ENCODE measurements at places on chromosomes 4 and X.

DNA sequence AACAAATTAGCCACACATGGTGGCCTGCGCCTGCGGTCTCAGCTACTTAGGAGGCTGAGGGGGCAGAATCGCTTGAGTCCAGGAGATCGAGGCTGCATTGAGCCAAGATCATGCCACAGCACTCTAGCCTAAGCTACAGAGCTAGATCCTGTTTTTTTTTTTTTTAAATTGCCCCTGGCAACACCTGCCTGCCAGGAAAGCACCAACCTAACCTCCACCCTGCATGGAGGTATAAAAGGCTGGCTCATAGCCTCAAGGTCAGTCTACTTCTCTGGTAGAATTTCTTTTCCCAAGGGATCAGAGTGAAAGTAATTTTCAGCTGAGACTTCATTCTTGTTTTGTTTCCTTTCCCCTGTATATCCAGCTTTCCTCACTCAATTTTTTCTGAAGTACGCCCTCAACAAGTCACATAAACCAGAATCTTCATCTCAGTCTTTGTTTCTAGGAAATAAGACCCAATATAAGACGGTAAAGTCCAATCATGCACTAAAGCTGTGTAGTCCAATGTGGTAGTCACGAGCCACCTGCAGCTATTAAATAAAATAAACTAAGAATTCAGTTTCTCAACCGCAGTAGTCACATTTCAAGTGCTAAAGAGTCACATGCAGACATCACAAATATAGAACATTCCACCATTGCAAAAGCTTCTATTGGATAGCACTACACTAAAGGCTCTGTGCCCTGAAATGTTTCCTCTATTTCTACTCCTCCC lies 113.3 kb downstream of the HPGD start:
- no peak for DNase-seq
- no peak overlapping the region for H3K27ac ChIP-seq
- H3K4me3 ChIP-seq: no peak overlapping the region

DNA sequence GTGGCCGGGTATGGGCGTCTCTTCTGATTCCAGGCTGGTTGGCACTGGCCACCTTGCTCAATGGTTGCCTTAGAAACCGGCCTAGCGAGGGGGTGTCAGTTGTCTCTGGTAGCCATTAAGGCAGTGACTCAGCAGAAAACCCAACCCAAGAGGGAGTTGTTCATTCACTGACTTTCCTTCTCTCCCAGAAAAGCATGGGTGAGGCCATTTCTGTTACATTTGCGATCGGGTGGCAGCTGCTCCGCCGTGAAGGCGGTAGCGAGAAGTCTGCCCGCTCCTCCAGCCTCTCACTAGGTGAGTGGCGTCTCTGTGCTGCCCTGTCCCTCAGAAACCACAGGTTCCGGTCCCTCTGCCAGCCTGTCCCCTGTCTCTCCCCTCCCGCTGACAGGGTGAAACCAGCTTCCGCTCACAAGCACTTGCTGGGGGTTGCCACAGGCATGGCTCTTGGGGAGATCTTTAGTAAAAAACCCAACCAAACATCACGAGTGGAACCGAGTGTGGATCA lies 17.4 kb downstream of the IRAK1 start:
- peak overlapping the region; percentile 69 for H3K27ac ChIP-seq
- H3K4me3 ChIP-seq: no peak overlapping the region
- H3K36me3 ChIP-seq: no peaks in the 10 kb centered on the region

DNA sequence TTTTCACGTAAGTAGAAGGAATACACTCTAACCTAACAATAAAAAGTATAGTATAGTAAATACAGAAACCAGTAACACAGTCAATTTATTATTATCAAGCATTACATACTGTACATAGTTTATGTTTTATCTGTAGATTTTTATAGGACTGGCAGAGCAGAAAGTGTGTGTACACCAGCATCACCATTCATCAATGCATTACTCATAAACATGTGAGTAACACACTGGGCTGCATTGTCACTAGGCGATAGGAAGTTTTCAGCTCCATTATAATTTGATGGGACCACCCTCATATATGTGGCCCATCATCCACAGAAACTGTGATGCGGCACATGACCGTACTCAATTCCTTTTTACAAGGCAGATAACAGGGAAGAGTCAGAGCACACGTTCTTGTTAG lies 137.8 kb upstream of the RBPJ start:
- H3K4me3 ChIP-seq: no peak overlapping the region
- no peak for DNase-seq
- no peak overlapping the region for H3K27ac ChIP-seq
- no peaks in the 10 kb centered on the region for H3K27me3 ChIP-seq
- H3K36me3 ChIP-seq: no peaks in the 10 kb centered on the region

DNA sequence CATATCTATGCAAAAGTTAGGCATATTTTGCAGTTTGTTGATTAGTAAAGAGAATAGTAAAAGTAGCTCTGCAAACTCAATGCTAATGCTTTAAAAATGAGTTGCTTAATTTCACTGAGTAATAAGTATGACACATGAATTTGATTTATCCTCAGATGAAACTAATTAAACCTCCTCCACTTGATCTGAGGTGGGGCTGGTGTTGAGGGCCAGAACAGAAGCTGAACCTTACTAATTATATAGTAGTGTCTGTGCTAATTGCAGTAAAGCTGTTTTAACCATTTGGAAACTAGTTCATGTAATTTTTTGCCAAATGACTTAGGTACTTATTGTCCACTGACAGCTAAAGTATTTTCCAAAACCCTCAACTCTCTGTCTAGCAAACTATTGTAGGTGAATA lies 7.7 kb upstream of the PGAM4 start:
- no peaks in the 10 kb centered on the region for H3K27me3 ChIP-seq
- no peaks in the 10 kb centered on the region for H3K4me1 ChIP-seq
- no peaks in the 10 kb centered on the region for H3K36me3 ChIP-seq
- no peak for DNase-seq
- H3K27ac ChIP-seq: no peak overlapping the region
- no peak overlapping the region for H3K4me3 ChIP-seq

Measured in neuronal stem cell (in vitro differentiated cells).